Mesenteric fat pad (tissue), 1 donor: ENCODE measurements at places on chromosomes 16 and 17. TPM values are rescaled to one million over a fixed set of nuclear protein-coding genes. Genes with fewer than 3 reads are reported as not detected.

HOXB1 gene
- not detected for total RNA-seq

PDPK1 gene
- total RNA-seq, result 43.0 TPM

ABCA6 gene
- 106 TPM for total RNA-seq

SMIM5 gene
- 0.42 TPM for total RNA-seq

GRCh38 chr16:263182-263774, 12.5 kb downstream of the RGS11 start:
- no peak for DNase-seq

DNA sequence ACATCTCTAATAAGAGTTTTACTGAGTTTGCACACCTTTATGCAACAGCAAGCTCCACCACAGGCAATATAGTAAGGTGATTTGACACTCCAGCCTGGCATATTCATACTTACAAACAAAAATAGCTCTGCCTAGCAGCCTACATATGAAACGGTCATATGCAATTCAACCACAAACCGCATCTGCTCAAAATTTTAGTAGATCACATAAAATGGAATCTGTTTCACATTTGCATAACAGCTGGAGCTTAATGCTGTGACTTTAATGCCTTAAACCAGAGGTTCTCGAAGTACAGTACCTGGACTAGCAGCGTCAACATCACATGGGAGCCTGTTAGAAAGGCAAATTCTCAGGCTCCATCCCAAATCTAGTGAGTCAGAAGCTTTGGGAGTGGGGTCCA, 578.4 kb downstream of the CDH11 start:
- no peak for DNase-seq

GRCh38 chr17:35684055-35684802, 47.2 kb upstream of the RASL10B start:
- DNase-seq, result no peak

DNA sequence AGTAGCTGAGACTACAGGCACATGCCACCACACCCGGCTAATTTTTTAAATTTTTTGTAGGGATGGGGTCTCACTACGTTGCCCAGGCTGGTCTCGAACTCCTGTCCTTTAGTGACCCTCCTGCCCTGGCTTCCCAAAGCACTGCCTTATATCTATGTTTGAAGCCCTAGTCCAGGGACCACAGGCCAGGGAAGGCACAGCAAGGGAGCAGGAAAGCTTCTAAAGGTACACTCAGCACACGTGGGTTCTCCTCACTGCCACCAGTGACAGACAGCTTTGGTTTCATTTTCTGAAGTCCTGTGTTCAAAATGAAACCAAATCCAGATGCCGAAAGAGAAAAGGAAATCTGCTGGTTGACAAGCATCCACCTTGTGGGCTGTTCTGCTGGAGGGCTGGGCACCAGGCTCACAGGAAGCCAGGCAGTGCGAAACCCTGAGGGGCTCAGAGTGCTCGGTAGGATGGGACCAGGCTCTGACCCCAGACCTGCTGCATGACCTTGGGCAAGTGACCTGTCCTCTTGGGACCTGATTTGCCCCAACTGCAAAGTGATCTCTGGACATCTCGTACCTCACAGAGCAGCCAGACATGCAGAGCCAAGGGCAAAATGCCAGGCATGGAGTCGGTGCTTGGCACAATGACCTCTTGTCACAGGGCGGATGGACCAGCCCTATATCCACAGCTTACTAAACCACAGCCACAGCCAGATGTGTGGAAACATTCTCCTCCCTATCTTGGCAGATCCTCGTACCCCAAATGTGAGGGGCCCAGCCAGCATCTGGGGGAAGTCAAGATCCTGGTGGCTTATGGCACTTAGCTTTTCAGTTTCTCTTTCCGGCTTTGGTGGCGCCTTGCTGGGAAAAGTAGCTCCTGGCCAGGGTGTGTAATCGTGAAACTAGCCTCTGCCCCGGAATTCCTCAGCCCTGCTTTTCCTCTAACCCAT, 2.8 kb upstream of the SOCS1 start:
- DNase-seq, result no peak
